ENCODE measurements at places on chromosomes 12 and 14.

DNA sequence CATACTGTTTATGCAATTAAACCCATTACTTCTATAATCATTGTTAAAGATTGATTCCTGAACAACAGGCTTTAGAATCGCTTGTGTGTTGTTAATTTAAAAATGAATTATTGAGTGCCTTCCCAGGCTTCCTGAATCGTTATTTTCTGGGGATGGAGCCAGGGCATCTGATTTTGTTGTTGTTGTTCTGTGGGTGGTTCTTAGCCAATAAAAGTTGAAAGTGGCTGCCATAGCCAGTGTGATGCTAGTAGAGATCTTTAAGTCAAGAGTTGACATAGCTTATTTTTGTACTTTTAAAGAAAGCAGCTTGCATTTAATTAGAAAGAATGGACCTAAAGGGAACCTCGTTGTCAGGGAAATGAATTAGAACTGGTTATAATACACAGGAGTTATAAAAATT lies 6.4 kb downstream of the GOLGA5 start:
- DNase-seq = no peak

DNA sequence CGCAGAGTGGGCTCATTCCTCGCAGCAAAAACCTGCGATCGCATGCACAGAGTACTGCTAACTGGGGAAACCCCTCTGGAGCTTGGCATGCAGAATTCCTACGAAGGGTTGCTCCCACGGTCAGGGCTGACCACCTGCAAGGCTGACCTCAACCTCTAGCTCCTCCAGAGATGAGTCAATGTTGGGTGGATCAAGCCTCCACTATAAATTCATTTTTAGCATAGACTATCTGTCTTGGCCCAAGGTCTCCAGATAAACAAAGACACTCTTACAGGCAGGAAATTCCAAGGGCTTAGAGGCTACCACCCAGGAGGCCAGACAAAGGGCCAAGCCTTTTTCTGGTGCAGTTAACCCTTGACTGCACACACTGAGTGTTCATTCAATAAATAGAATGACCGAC lies 296.5 kb downstream of the TMEM132D start:
- DNase-seq = no peak

DNA sequence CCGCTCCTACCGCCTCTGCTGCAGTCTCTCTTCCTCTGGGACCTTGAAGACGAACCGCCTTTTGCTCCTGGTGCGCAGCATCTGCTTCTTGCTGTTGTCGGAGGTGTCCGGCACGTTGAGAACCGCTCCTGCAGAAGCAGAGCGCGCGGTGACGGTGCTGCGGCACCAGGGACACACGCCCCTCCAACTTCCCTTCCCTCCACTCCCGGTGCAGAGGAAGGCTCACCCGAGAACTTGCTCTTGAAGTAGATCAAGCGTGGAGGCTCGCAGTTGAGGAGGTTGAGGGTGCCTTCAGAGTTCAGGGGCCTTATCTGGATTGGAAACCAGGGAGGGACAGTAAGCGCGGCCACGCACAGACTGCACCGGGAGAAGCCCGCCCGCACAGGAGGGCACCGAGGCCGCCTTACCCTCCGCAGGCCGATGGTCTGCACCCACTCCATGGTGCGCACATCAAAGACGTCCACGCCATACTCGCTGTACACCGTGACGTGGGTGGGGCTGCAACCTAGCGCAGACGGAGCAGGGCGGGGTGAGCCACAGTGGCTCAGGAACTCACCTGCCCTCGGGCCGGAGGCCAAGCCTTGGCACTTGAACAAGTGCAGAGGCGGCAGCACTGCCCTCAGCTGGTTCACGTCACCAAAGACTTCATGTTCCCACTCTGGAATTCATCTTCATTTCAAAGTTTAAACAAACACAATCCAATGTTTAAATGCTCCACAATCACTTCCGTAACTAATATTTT lies 17.5 kb downstream of the AMN start:
- no peak for DNase-seq

DNA sequence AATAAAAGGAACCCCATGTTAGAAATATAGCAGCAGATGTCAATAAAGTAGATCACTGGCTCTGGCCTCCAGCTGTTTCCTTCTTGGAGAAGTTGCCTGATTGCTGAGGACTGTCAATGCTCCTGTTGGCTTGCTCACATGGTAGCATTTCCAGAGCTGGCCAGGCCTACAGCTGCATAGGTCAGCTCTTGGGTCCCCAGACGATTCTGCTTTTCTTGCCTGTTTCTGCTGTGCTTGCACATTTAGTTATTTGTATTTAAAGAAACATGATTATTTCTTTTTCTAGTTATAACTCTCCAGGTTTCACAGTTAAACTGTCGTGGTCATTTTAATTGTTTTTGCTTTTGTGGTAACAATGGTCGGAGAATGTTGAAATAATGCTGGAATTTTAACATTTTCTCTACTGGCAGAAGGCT lies 7.2 kb downstream of the NAV3 start:
- peak; percentile 19 for DNase-seq

GRCh38 chr14:72916174-72916573 lies 10.1 kb upstream of the DCAF4 start:
- DNase-seq = no peak

GRCh38 chr12:104494137-104494792 lies 37.5 kb downstream of the CHST11 start:
- peak; percentile 80 for DNase-seq

GRCh38 chr12:105253866-105254513 lies 18.0 kb upstream of the APPL2 start:
- DNase-seq = no peak

DNA sequence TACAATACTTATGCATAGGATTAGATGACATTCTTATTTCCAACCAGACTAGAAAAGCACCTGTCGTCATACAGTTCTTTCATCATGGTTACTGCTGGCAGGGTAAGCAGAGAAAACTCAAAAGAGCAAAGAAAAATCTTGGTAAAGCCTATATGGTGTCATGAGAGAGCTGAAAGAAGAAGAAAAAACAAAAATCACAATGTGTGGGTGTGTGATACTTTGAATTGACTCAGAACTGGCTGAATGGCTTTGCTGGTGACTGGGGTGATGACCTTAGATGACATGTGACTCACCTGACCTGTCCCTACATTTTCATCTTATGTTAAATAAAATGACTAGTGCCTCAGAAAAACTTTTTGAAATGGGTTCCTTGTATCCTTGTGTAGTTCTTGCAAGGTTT lies 278.1 kb upstream of the LMO3 start:
- no peak for DNase-seq

- DNase-seq = no peak
Observed at GRCh38 chr14:88323523-88324199, 592 bp upstream of the KCNK10 start.

All from putamen (tissue), 1 donor.